ENCODE measurements at places on chromosomes 3 and 15.

GRCh38 chr15:41844814-41845213, 6.2 kb downstream of the PLA2G4B start:
- DNase-seq: no peak

DNA sequence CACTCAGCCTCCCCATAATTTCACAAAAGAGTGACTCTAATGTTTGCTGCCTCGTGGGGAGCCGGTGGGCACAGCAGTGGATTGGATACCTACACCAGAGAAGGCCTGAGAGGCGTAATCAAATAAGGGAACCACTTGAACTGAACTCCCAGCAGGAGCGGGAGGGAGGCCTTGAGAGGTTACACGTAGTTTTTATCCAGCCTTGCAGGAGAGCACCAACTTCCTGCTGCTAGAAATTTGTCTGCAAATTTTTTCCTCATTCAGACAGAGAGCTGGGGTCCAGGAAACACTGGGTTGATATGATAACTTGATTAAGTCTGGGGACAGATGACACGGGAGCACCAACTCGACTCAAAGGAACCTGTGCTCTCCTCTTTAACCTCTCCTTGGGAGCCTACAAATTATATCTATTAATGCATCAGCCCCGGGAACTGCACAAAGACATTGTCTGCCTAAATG, 69.8 kb downstream of the HES1 start:
- DNase-seq: peak; percentile 46

DNA sequence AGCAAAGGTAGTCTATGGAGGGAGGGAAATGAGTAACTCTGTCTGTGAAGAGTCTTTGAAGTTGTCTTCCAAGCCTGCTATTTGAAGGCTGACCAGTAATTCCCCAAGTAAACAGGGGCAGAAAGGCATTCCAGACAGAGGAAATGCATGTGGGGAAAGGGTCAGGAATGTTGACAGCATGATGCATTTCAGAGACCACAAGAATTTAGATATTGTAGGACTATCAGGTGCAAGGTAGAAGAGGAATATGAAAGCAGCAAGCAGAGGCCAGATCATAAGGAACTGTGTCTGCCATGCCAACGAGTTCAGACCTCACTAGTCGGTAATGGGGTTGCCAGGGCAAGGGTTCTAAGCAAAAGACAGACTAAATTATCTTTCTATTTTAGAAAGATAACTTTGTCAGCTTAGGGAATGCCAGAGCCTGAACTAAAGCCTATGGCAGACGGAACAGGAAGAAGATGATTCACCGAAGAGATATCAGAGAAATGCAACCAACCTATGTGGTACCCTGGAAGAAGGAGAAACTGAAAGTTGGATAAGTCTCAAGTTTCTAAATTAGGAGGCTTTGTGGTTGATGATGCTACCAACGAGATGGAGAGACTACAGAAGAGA, 327.0 kb upstream of the RORA start:
- DNase-seq: no peak

- DNase-seq: no peak
These were observed 283.5 kb downstream of the CHL1 start for GRCh38 chr3:480070-480469.

- DNase-seq: no peak
These were observed 229.0 kb upstream of the SLCO3A1 start for GRCh38 chr15:91624353-91624968.

DNA sequence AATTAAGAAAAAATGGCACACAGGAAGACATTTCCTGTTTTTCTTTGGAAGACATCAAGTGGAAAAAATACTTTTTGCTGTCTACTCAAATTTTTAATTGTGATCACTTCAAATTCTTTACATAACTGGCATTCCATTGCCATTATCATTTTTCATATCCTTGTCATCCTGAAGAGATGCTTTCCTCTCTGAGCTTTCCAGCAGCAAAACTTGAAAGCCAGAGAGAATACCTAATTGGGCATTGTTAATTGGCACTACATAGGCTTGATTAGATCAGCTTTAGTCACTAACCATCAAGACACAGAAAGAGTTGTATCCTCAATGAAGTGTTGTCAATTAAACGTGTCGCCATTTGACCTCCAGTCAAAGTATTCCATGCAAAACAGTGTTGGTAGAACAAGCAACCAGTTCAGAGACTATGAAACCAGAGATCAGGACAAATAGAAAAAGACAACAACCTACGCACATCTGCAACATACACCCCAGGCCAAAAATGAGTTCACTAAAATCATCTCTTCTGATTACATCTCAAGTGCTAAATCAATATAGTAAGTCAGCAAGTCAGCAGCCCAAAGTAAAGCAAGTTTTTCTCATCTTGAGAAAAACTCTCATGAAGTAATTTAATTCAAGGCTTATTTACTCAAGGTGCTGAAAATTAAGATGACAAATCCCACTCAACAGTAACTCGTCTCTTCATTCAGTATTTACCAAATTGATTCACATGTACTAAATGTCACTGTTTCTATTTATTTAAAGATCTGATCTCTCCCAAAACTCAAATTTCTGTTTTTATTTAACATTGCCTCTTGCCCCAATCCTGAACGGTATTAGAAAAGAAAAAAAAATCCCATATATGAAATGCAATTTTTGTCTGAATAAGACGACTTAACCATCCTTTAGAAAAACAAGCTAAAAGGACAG, 123.0 kb downstream of the SUCLG2 start:
- DNase-seq: no peak

- no peak for DNase-seq
These were observed 100.8 kb downstream of the SEMA6D start for GRCh38 chr15:47817969-47818548.

GRCh38 chr3:49349348-49350114, 8.6 kb downstream of the GPX1 start:
- DNase-seq: peak; percentile 19

DNA sequence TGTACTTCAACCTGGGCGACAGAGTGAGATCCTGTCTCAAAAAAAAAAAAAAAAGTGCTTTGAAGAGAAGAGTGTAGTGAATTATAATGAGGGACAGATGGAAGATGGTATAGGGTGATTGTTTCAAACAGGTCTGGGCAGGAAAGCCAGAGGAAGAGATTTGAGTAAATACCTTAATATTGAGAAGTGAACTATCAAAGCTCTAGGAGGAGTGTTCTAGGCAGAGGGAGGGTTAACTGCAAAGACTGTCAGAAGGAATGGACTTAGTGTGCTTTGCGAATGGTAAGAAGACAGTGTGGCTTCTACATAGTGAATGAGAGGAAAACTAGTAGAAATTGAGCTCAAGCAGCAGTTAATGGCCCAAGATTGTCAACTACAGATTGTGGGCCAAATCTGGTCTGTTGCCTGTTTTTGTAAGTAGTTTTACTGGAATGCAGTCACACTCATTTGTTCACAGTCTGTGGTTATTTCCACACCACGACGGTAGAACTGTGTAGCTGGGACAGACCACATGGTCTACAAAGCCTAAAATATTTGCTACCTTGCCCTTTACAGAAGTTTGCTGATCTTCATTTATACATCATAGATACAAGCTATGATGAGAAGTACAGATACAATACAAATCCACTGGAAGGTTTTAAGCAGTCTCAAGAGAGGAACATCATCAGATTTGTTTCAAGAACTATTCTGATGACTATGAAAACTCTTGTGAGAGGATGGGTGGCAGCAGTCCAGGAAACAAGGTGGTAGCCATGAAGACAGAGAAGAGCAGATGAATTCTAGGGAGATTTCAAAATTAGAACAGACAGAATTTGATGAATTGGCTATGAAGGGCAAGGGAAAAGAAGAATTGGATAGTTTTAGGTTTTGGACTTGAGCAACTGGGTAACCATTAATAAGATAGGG, 16.5 kb upstream of the USP50 start:
- no peak for DNase-seq

GRCh38 chr3:53375019-53375418, 27.7 kb upstream of the DCP1A start:
- peak; percentile 80 for DNase-seq

GRCh38 chr15:71472566-71472965, 337.8 kb upstream of the NR2E3 start:
- DNase-seq: no peak

DNA sequence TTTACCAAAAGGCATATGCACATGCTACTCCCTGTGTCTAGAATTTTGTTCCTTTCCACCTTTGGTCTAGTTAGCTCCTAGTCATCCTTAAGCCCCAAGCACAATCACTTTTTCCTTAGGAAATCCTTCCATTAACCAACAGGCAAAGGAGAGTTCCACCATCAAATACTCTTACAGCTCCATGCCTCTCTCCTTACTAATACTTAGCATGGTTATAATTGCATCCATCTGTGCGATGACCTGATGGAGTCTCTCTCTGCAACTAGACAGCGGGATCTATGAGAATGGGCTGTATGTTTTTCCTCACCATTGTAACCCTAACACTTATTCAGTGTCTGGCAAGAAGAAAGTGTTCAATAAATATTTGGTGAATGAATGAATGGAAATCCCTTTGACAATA, 69.3 kb upstream of the SMAD3 start:
- DNase-seq: no peak

DNA sequence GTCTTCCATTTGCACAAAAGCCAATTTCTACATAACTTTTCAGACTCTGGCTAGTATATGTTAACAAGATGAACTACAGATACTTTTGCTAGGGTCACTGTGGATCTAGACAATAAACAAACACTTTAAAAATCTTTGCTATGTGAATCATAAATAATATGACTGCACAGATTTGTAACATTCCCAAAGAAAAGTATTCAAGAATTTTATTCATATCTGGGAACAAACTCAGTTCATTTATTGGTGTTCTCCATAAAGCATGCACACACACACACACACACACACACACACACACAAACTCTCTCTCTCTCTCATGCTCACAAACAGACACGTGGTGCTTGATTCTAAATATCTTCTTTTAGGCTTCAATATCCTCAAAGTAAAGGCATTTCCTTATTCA, 18.8 kb upstream of the THRB start:
- no peak for DNase-seq

- DNase-seq: peak; percentile 83
These were observed 46.4 kb downstream of the ST3GAL6 start for GRCh38 chr3:98809557-98809956.

DNA sequence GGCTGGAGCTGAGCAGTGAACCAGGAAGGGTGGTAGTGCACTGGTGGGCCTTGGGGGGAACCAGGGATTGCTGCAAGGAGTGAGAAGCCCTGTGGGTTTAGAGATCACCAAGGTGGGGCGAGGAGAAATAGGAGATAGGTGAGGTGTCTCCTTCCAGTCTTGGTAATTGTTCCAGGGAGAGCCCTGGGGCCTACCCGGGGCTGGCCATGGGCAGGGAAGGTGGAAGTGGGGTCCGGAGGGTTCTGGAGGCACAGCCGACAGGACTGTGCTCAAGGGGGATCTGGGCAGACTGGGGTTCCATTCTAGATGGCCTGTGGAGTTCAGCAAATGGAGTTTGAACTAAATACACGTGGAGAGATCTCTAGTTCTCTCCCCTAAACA, 4.5 kb downstream of the CHST13 start:
- no peak for DNase-seq

- no peak for DNase-seq
These were observed 29.4 kb downstream of the ABTB1 start for GRCh38 chr3:127702151-127702578.

GRCh38 chr3:188128905-188129304, 25.1 kb upstream of the LPP start:
- DNase-seq: no peak

- DNase-seq: no peak
These were observed 68.9 kb downstream of the SMAD3 start for GRCh38 chr15:67134067-67134838.

DNA sequence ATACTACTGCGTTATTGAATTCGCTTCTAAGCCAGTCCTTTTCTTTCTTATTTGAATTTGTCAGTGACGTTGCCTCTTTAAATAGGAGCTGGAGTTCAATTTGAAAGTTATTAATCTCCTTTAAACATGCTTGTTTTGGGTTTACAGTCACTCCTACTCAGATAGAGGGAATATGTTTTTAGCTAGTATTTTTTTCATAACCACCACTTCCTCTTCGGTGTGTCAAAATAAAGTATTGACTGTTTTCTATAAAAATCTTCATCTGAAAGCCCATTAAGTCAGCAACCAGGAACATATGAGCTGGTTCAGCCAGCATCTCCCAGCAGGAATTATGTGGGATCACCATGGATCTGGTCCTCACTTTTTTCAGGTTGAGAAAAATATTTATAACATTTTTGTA, 772.9 kb downstream of the DIPK2A start:
- DNase-seq: no peak

- no peak for DNase-seq
These were observed 990.5 kb downstream of the TBL1XR1 start for GRCh38 chr3:176206809-176207208.

DNA sequence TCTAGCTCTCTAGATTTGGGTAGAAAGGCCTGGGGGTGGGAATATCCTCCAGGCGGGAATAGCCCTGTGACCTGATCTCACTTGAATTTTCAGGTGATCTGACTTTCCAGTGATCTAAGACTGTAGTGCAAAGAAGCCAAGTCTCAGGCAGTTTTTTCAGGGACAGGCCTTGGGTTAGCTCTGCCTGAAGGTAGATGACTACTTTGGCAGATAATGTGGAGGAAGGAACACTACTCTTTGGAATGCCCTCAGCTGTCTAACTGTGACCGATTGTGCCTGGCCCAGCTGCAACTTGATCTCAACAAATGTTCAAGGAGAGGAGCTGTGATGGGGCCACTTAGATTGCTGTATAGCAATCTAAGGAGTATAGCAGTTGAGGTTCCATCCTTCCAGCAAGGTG, 193.7 kb downstream of the TCF12 start:
- no peak for DNase-seq

DNA sequence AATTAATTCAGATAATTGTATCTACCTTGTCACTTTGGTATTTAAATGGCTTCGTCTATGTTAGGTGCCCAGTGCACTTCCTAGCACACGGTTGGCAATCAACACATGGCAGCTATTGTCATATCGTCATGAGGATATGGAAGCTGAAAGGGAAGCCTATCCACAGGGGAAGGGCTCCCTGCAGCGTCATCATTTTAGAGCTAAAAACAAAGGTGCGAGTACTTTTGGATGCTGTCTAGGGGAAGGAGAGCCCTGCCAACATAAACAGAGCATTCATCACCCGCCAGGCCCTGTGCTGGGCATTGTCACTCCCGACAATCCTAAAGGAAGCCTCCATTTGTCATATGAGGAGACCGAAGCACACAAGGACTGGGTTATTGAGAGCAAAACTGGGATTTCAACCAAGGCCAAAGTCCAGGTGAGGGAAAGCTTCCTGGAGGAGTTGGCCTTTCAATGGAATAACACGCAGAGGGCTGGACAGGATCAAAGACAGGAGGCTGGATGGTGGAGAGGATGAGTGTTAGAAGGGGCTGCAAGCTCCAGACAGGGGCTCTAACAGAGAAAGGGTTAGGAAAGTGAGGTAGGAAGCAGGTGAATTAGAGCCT, 8.0 kb upstream of the PARL start:
- DNase-seq: no peak

Measured in inflammatory macrophage (primary cell).